ENCODE measurements at places on chromosomes 1 and 21. TPM values are rescaled to one million over a fixed set of nuclear protein-coding genes. Genes with fewer than 3 reads are reported as not detected.
A peak's percentile ranks its signal among the peaks of the same experiment; 100 is the strongest.

- H3K4me3 ChIP-seq = no peak overlapping the region
- H3K27ac ChIP-seq = no peak overlapping the region
- DNase-seq = no peak
- no peaks in the 10 kb centered on the region for H3K4me1 ChIP-seq
- no peaks in the 10 kb centered on the region for H3K36me3 ChIP-seq
These were observed 212.6 kb downstream of the TGFB2 start for GRCh38 chr1:218557731-218558130.

Gene ERO1B
- total RNA-seq = not detected

- H3K4me3 ChIP-seq = peak overlapping the region; percentile 1
- no peaks in the 10 kb centered on the region for H3K27me3 ChIP-seq
- peaks cover 15% of the 10 kb centered on the region for H3K4me1 ChIP-seq
- 0 out of 2 replicates have a peak overlapping the region, but pooled peaks have one; percentile 4 for H3K27ac ChIP-seq
These were observed 22.0 kb upstream of the BATF3 start for GRCh38 chr1:212721388-212722247.

Gene BSND
- 0.09 TPM for total RNA-seq

Gene PAX7
- not detected for total RNA-seq

DNA sequence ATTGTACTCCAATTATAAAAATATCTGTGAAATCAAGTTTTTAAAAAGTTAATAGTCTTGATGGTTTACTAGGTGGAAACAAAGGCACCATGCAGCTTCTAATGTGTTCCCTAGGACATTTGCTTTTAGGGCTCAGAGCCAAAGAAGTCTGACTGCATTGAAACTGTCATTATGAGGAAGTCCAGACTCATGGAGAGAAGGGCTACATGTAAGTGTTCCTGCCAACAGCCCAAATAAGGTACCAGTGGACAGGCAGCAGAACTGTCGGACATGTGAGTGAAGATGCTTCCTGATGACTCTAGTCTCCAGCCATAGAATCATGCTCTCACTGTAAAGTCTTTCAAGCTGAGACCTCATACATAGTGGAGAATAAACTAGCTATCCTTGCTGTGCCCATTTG is 287.6 kb downstream of the AKT3 start:
- H3K4me3 ChIP-seq = no peak overlapping the region
- H3K36me3 ChIP-seq = peaks cover 30% of the 10 kb centered on the region
- no peaks in the 10 kb centered on the region for H3K27me3 ChIP-seq

DNA sequence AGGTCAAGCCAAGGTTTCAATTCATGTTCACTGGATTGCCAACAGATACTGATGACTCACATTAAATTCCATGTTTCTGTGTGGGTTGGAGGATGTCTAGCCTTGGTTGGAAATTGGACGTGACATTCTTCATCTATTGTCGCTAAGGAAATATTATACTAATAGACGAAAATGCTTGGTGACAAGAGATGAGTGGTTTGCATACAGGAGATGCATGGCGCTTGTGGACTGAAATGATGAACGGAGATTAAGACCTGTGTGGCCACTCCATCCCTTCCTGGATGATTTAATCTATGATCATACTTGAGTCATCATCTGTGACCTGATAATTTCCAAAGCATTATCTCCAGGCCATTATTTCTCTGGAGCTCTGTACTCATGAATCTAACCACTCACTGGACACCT is 97.0 kb upstream of the CD34 start:
- no peaks in the 10 kb centered on the region for H3K36me3 ChIP-seq
- H3K4me1 ChIP-seq = no peaks in the 10 kb centered on the region
- DNase-seq = no peak
- H3K4me3 ChIP-seq = no peak overlapping the region
- H3K27me3 ChIP-seq = no peaks in the 10 kb centered on the region

DNA sequence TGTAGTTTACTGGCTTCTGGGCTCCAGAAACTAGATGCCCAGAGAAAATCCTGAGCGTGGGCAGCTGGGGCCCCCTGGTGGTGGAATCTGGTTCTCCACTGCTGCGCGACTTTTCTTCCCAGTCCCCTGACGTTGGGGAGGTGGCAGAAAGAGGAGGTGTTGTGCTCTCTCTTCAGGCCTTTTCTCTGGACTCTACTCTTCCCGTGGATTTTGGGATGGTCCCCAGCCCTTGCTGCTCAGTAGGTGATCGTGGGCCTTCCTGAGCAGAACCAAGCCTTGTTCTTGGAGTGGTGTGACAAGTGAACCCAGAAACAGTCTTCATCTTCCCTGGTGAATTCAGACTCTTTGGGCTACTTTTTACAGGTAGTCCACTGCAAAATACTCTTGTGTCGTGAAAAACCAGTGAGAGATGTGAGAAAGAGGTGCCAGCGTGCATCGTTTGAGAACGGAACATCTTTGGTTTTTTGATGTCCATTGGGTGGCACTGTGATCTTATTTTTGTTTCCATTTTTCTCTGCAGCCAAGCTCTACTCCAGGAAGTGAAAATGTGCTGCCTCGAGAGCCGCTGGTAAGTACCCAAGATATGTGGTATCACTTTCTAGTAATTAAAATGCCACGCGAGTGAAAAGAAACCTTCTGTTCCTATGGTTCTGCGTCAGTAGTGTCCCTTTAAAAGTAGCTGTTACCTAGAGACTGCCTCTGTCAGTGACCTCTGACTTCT is 20.2 kb downstream of the PEX14 start:
- no peaks in the 10 kb centered on the region for H3K27me3 ChIP-seq
- H3K27ac ChIP-seq = no peak overlapping the region
- H3K4me3 ChIP-seq = no peak overlapping the region
- H3K36me3 ChIP-seq = no peaks in the 10 kb centered on the region
- no peaks in the 10 kb centered on the region for H3K4me1 ChIP-seq

DNA sequence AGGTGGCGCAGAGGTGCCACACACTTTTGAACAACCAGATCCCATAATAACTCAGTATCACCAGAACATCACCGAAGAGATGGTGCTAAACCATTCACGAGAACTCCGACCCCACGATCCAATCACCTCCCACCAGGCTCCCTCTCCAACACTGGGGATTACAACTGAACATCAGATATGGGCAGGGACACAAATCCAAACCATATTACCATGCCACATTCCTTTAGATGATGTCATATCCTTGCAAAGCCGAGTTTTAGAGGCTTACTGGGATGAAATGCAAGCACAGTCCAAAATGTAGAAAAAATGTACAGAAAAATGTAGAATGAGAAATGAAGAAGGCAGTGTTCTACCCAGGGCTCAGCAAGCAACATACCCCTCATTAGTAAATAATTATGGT is 64.7 kb downstream of the SGIP1 start:
- H3K4me3 ChIP-seq = no peak overlapping the region
- no peak for DNase-seq
- 0 out of 2 replicates have a peak, but pooled peaks cover 4% of the 10 kb centered on the region for H3K4me1 ChIP-seq
- H3K27me3 ChIP-seq = no peaks in the 10 kb centered on the region

DNA sequence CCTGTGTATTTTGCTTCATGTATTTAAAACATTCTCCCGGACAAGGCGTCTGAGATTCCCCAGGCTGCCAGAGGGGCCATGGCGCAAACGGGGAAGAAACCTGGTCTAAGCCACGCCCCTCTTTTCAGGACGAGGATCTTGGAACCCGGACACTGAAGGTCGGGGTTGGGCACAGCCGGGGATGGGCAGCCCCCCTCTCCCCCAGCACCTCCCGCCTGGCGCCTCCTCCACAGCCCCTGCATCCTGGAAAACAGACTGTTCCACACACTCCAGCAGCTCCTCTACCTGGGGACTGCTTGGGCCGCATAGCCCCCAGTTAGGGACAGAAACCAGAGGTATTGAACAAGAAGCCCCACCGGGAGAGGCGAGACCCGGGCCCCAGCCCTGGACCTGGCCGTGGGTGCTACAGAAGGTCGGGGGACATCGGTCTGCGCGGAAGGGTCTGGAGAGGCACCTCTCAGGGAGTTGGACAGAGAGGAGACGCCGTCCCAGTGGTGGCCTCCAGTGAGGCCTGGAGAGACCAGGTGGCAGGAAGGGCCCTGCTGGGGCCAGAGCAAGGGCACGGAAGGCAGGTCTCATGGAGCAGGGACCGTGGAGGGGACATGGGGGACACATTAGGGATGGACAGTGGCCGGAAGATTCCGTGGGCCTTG is 5.4 kb downstream of the TP73 start:
- H3K4me1 ChIP-seq = no peaks in the 10 kb centered on the region
- no peak overlapping the region for H3K4me3 ChIP-seq

DNA sequence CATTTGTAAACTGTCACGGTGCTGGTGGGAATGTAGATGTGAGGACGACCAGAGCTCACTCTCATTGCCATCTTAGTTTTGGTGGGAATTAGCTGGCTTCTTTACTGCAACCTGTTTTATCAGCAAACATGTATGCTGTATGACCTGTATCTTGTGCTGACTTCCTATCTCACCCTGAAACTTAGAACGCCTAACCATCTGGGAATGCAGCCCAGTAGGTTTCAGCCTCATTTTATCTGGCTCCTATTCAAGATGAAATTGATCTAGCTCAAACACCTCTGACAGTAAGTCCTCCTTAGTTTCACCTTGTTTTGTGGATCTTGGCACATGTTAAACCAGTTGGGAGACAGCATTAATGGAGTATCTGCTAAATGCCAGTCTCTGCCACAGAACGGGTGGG is 174.6 kb downstream of the HLX start:
- H3K36me3 ChIP-seq = no peaks in the 10 kb centered on the region
- H3K4me1 ChIP-seq = peaks cover 13% of the 10 kb centered on the region
- H3K27me3 ChIP-seq = no peaks in the 10 kb centered on the region
- no peak overlapping the region for H3K4me3 ChIP-seq

DNA sequence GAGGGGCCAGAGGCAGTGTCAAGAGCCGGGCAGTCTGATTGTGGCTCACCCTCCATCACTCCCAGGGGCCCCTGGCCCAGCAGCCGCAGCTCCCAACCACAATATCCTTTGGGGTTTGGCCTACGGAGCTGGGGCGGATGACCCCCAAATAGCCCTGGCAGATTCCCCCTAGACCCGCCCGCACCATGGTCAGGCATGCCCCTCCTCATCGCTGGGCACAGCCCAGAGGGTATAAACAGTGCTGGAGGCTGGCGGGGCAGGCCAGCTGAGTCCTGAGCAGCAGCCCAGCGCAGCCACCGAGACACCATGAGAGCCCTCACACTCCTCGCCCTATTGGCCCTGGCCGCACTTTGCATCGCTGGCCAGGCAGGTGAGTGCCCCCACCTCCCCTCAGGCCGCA is at the start of gene BGLAP:
Gene BGLAP (plus strand): TSS at position 259 of the 400 bp plus-strand sequence. CDS start 48 bp downstream, at position 307.
- H3K4me3 ChIP-seq = no peak within 1 kb of the TSS
- H3K4me1 ChIP-seq = no peaks in the 10 kb centered on the region
- no peak within 1 kb of the TSS for H3K27ac ChIP-seq
- H3K27me3 ChIP-seq = no peaks in the 10 kb centered on the region
- no peaks in the 10 kb centered on the region for H3K36me3 ChIP-seq

Gene WARS2
- total RNA-seq = 17.6 TPM

Gene CLIC6
- total RNA-seq = not detected

- no peaks in the 10 kb centered on the region for H3K27me3 ChIP-seq
- H3K36me3 ChIP-seq = 0 out of 2 replicates have a peak, but pooled peaks cover 7% of the 10 kb centered on the region
- peaks cover 21% of the 10 kb centered on the region for H3K4me1 ChIP-seq
- no peak overlapping the region for H3K27ac ChIP-seq
These were observed 2.4 kb upstream of the CTPS1 start for GRCh38 chr1:40976952-40977690.
